NCI-H774 (cell line): ENCODE measurements at places on chromosomes 7 and 10.

DNA sequence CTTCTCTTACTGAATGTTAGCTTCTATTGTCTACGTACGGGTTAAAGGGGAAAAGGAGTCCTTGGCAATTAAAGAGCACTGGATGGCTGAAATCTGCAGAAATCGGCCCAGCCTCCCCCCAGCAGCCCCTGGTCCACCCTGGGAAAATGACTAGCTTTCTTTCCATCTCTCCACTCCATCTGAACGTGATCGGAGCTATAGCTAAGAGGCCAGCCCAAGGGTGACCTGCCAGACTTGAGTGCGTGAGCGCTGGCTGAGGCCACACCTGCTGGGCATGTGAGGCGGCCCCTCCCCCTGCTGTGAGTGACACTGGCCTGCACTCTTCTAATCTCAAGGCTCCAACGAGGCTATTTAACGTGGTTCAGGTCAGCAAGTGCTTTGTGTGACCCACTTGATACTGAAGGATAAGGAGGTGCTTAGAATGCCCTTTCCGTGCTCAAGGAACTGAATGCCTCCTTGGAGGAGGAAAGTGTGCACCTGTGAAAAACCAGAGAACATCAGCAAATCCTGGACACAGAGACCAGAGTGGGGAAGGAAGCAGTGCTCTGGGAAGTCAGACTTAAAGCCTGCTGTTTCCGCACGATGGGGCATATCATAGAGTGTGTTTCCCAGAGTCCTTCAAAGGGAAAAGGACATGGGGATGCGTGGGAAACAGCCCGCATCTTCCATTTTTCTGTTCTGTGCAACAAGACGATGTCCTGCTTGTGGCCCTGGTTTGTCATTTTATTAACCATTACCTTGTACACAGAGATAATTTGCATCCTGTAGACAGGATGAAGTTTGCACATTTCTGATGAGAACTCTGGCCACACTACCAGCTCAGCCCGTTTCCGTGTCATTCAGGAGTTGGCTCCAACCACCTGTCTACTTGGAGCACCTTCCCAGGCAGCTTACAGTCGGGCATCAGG, 12.5 kb upstream of the MNX1 start:
- no peak for DNase-seq

GRCh38 chr7:12583176-12583575, 12.7 kb downstream of the SCIN start:
- DNase-seq: no peak

GRCh38 chr7:14855033-14855794, 47.3 kb downstream of the DGKB start:
- no peak for DNase-seq

GRCh38 chr7:18760046-18760445, 264.5 kb downstream of the HDAC9 start:
- DNase-seq: no peak

- DNase-seq: no peak
These were observed 52.0 kb downstream of the KIF5B start for GRCh38 chr10:32004161-32004591.

DNA sequence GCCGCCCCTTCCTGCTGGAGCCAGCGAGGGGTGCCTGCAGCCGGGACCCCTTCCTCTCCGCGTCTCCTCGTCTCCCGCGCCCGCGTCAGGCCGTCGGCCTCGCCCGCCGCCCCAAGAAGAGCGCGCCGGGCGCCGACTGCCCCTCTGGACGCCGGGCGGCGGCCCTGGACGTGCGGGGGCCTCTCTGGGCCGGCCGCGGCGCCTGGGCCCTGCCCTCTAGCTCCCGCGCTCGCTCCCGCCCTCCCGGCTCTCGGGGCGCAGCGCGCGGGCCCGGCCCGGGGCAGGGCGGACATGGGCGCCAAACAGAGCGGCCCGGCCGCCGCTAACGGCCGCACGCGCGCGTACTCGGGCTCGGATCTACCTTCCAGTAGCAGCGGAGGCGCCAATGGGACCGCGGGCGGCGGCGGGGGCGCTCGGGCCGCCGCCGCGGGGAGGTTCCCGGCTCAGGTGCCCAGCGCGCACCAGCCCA, 704 bp downstream of the ZNRF2 start:
- DNase-seq: peak; percentile 57

- no peak for DNase-seq
These were observed 30.5 kb upstream of the CPXM2 start for GRCh38 chr10:123922126-123922525.

GRCh38 chr10:72235544-72236279, 19.6 kb upstream of the ASCC1 start:
- DNase-seq: no peak

DNA sequence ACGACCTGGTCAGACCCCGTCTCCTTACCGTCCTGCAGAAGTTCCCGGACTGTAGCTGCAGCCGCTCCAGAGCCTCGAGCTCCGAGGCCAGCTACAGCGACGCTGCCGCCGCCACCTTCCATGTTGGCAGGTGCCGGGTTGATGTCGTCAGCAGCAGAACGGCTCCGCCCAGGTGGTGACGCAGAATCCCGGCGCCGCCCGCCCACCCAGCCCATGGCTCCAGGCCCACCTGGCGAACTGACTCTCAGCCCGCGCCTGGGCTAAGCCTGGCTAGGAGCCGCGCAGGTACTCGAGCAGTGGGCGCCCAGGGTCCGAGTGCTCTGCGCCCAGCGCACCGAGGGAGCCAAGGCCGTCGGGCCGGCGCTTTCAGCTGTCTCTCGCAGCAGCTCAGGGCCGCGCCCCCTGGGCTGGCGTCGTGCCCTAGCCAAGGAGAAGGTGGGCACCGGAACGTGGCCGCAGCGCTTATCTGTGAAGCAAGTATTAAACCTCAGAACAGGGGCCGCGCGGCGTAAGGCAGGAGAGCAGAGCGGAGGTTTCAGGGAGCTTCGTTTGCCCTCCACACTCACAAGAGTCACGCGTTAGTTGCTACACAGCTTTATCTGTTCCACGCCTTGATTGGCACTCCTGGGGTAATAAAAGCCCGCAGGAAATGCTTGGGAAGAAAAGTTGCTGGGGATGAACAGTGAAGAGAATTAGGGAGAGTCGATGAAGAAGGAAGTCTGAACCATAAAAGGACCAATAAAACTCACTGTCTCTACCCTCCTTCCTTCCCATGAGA, at the start of the genes COG5 and DUS4L:
TSS of gene COG5 (minus strand) at position 146 of the 778 bp plus-strand sequence. CDS start at position 122, 24 bp downstream.
TSS of gene DUS4L (plus strand) at position 197 of the 778 bp plus-strand sequence. CDS start 3,100 bp downstream, outside the sequence.
- DNase-seq: peak; percentile 79

DNA sequence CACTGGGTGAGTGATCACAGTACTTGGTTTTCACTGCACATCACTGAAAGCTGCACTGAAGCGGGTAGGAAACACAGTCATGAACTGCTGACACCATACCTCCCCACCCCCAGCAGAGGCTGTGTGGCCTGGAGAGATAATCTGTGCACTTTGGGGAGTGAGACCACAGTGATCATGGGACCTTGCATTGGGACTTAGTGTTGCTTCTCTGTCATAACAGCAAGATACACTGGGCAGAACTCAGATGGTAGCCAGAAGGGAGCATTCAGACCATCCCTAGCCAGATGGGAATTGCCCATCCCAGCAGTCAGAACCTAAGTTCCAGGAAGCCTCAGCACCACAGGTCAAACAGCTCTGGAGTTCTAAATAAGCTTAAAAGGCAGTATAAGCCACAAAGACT, 346.4 kb upstream of the TMEM229A start:
- no peak for DNase-seq

GRCh38 chr10:35961501-35961900, 319.4 kb upstream of the FZD8 start:
- DNase-seq: no peak

GRCh38 chr10:4353964-4354363, 472.0 kb upstream of the AKR1E2 start:
- DNase-seq: peak; percentile 59

DNA sequence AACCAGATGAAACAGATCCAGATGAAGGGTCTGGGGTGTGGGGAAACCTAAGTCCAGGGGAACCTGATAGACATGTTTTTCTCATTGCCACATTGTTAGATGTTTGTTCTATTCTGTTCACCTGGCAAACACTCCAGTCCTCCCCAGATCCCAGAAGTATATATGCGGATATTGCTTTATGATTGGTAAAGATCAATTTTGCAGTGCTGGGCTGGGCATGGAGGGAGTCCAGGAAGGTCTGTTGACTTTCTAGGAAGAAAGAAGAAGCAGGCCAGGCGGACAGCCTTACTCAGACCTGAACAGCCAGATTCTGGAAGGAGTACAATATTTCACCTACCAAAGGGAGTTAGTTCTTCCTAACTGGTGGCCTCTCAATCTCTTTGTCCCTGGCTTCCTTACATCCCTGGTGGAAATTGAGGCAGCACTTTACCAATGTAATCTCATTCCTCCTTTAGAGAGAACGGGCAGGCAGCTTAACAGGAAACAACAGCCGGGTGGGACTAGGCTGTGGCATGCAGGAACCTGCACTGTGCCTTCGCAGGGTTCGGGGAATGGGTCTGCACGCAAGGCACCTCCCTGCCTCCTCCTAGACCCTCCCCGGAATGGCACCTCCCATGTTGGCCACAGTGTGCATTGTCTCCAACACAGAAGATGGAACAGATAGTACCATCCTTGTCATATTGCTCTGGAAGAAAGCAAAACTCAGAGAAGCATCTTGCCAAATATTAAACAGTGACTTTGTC, 930 bp downstream of the GIMAP6 start:
- DNase-seq: no peak
